ENCODE measurements at places on chromosomes 13 and 19.

- no peak for DNase-seq
Observed at GRCh38 chr19:4744451-4745174, 21.0 kb upstream of the DPP9 start.

DNA sequence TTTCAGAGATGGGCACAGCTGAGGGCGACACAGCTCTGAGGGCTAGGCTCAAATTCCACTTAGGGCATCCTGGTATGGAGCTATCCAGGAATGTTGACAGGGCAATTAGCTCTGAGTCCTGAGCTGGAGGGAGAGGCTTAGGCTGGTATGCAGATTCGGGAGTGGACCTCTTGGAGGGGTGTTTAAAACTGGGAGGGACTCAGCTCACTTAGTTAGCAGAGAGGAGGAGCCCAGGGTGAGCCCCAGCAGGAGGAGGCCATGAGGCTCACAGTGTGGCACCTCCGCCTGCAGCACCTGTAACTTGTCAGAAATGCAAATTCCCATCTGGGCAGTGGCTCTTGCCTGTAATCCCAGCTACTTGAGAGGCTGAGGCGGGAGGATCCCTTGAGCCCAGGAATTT lies 10.2 kb upstream of the NOP53 start:
- DNase-seq = no peak

DNA sequence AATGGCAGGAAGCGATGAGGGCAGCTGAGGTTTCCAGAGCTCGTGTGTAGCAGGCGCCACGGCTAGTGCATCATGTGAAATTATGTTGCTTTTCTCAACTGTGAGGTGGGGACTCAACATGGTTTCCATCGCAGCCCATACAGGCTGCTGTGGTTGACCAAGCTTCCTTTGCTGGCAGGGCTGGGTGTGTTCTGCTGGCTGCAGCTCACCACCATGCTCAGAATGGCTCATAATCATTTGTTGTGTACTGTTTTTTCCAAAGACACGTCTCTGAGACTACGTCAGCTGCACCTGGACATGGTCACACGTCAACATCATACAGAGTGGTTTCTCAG lies 16.1 kb upstream of the RASA3 start:
- peak; percentile 87 for DNase-seq

- no peak for DNase-seq
Observed at GRCh38 chr13:37141011-37141410, 35.5 kb upstream of the CSNK1A1L start.

- no peak for DNase-seq
Observed at GRCh38 chr13:74266861-74267260, 132.7 kb upstream of the KLF12 start.

DNA sequence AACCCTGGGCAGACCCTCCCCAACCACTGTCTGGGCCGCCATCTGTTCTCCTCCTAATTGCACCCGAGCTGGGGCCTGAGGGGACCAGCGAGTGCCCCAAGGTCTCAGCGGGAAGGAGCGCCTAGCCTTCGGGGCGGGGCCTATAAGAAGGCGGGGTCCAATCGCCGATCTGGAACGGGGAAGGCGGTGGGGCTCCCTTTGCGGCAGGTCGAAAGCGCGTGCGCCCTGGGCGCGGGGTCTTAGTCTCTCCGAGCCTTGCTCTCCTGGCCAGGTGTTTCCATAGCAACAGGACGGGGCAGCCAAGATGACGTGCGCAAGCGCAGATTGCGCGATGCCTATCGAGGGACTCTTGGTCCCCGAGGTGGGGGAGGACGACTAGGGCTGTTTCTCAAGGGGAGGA lies 2.8 kb downstream of the MAST1 start:
- DNase-seq = no peak

DNA sequence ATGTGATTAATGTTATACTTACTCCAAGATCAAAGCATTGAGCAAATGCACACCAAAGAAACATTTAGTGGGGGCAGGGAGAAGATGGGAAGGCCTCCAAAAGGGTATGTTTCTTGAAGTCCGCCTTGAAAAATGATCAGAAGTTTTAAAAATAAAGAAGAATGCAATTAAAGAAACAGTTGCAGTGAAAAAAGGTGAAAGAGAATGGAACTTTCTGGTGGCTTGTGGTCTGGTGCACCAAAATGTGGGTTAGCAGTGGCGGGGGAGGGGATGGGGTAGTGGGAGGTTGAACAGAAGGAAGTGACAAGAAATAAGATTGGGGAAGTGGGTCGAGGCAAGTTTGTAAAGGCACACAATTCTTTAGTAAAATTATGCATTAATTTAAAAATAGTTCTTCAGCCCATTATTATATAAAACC lies 2.5 kb downstream of the LCP1 start:
- DNase-seq = peak; percentile 78
